ENCODE measurements at places on chromosomes 7 and 10. TPM values are rescaled to one million over a fixed set of nuclear protein-coding genes. Genes with fewer than 3 reads are reported as not detected.

The HOXA13 gene
- total RNA-seq: 2.2 TPM

The DBF4 gene
- total RNA-seq: 32.4 TPM

The IGFBP3 gene
- 221 TPM for total RNA-seq

The MET gene
- 96.4 TPM for total RNA-seq

The RAB18 gene
- total RNA-seq: 91.5 TPM

The ITIH5 gene
- not detected for total RNA-seq

Measured in A549 treated with RU486 at 1 μM for 4 hours (cell line).